ENCODE measurements at places on chromosomes 3 and 15. TPM values are rescaled to one million over a fixed set of nuclear protein-coding genes. Genes with fewer than 3 reads are reported as not detected.
A peak's percentile ranks its signal among the peaks of the same experiment; 100 is the strongest.

DNA sequence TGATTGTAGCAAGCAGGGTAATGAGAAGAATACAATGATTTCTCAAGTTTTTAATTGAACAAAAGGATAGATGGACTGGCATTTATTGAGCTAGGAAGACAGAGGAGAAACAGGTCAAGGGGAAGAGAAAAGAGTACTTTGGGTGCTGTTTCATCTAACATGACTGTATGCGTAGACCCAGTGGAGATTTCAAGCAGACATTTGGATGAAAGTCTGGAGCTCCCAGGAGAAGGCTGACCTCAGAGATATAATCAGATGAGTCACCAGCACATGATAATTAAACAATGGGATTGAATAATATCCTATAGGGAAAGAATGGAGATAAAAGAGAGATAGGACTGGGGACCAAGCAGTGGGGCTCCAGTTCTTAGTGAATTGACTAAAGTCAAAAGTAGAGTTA lies 194.9 kb downstream of the ARRDC4 start:
- no peak for DNase-seq

DNA sequence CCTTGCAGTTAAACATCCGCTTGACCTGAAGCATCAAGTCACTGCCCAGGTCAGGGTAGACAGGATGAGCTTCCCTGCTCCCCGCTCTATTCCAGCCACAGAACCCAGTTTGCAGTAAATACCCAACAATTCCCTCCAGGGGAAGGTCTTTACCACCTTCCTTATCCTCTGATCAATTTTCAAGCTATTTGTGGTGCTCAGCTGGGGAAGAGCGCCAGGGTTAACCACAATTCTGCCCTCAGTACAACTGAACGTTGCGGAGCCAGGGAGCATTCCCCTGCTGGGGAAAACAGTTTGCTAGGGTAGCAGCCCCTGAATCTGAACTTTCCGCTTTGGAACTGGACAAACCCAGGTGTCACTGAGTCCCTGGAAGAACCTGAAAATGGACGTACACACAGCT lies 28.5 kb downstream of the RBPMS2 start:
- no peak for DNase-seq

GRCh38 chr3:63167113-63167512 lies 111.0 kb upstream of the SYNPR start:
- no peak for DNase-seq

- no peak for DNase-seq
Observed at GRCh38 chr15:50996641-50997040, 88.2 kb downstream of the AP4E1 start.

GRCh38 chr15:70670680-70671079 lies 92.7 kb downstream of the UACA start:
- no peak for DNase-seq

DNA sequence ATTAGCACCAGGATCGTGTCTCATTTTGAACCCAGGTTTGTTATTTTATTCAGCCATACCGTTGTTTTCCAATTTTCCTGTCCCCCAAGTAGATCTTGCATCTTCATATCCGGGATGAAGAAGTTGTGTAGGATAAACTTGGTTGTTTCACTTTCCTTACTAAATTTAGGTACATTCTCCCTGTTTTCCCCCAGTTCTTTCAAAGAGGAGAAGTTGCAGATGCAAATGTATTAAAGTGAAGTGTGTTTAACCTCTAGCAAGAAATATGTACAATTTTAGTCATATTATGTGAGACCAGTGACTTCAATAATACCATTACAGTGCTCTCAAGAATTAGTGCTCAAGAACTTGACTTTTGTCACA lies 1.3 kb downstream of the ATXN7 start:
- no peak for DNase-seq

DNA sequence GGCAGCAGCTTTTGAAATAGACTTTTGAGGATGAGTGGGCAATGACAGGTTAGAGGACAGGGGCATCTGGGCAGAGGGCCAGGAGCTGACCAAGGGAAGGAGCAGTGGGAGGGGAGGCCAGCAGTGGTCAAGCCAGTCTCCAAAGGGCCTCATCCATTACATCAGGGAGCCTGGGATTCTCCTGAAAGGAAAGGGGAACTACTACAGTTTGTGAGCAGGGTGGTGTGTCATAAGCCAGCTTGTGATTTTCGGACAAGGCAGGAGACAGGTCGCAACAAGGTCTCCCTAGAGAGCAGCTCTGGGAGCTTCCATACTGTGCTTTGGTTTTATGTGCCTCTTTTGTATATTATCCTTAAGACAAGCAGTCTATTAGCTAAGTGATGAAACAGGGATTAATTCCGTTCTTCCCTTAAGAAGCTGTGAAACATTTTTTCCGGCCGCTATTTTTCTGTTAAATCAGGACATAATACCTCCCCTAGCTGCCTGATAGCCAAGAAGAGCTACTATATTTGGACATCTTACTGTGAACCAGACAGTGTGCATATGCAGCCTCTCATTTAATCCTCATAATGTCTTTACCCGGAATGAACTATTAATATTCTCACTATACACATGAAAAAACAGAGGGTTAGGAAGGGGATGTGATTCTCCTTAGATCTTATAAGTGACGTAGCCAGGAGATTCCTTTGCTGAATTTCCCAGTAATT lies 46.4 kb downstream of the C2CD4B start:
- DNase-seq = no peak

GRCh38 chr3:146626403-146627122 lies 21.4 kb upstream of the PLSCR5 start:
- no peak for DNase-seq

DNA sequence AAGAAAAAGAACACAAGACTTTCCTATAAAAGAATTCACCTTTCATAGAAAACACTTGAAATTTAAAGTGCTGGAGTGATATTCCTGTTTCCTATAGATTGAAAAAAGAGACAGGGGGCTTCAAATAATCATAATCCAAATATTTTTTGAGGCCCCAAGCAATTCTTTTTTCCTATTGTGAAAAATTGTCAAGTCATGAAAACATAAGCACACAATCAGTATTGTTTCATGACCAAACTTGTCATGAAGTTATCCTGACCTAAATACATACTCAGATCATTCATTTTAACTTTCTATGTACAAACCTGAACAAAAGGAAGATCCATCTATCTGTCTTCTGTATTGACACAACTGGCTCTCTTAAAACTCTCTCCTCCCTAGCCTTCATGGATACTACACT lies 57.9 kb downstream of the AGTR1 start:
- DNase-seq = no peak

DNA sequence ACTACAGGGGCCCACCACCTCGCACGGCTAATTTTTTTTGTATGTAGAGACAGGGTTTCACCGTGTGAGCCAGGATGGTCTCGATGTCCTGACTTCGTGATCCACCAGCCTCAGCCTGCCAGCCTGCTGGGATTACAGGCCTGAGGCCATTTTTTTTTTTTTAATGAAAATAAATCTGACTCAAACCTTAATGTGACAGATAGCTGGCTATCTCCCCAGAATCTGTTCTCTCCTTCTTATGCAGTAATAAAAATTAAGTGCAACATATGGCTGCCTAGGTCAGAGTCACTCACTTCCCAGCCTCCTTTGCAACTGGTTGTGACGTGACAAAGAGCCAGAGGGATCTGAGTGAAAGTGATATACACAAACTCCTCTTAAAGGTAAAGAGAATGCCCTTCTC lies 53.0 kb downstream of the ZNF148 start:
- no peak for DNase-seq

DNA sequence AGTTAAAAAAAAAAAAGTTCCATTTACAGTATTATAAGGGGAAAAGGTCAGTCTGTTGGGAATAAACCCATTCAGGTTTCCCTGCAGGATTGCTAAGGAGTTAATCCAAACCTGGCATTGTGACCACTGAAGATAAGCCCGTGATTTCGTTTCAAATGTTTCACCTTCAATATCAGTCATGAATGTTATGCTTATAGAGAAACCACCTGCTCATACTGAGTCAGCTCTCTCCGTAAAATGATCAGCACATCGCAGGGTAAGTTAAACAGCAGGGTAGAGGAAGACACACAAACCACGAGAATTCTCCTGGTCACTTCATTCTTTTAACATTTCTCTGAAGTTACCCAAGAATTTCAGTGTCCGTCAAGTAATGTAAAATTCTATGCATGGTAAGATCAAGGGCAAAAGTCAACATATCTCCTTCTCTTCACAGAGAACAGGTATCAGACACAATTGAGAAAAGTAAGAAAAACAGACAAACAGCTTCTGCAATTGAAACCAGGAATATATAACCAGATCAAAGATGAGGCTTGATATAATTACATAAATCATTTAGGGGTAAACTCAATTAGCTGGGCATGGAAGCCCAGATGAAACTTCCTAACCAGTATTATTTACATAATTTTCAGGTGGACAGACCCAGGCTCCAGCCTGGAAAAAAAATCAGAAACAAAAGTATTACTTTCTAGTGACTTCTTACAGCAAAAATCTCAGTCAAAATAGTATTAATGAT lies 67.6 kb upstream of the ARHGEF3 start:
- no peak for DNase-seq

DNA sequence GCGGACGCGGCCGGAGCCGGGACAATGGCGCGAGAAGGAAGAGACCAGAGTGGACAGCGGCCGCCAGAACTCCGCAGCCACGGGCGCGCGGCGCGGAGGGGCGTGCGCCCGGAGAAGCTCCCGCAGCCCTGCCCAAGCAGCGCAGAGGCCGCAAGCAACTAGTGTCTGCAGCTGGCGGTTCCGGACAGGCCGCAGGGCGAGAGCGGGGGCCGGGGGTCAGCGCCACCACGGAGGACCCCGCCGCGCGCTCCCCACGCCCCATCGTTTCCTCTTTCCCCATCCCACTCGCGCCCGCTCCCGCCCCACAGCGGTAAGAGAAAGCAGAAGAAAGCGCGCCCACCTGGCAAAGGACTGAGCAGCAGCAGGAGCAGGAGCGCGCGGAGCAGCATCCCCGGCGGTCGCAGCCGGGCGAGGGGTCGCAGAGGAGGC lies 440 bp downstream of the PRTG start:
- peak; percentile 50 for DNase-seq

GRCh38 chr3:141384575-141384974 lies 16.3 kb downstream of the ZBTB38 start:
- no peak for DNase-seq

GRCh38 chr3:150878996-150879575 lies 26.2 kb downstream of the MINDY4B start:
- no peak for DNase-seq

DNA sequence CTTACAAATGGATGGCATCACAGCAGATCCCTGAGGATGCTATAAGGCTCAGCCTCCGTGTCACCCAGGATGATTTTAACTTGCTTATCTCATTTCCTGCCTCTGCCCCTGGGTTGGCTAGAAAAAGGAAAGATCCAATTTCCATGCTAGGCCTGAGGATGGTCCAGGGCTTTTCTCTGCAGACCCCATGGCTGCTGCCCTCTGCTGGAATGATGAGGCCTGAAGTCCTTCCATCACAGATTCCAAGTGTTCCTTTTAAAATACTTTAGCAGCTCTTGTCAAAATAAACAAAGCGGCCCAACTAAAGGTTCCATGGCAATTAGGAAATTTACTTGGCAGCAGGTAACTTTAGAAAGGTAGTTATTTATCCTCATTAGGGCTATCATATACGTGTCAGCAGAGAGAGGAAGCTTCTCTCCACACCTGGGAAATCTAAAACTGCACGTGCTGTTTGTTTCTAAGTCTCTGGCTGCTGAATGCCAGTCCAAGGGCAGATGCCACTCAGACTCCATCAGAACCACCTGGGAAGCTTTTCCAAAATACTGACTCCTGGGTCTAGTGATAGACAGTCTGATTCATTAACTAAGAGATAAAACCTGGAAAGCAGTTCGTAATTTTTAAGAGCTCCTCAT lies 401.9 kb upstream of the IL12A start:
- no peak for DNase-seq

- DNase-seq = no peak
Observed at GRCh38 chr3:5169807-5170206, 17.7 kb upstream of the EDEM1 start.

DNA sequence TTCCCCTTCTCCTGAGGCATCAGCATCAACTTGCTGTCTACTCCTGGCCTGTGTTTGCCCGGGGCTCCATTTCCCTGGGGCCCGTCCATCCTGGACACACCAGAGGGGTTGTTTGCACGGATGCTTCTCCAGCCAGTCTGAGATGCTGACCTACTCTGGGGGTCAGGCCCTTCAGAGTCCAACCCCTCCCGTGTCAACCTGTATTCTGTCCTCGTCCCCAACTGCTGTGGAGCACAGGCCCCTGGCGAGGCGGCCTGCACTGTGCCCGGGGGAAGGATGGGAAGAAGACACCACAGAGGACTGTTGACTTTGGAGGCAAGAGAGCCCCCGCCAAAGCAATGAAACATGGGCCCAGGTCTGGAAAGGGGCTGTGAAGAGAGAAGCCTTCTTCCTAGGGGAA lies 25.8 kb downstream of the ALS2CL start:
- peak; percentile 36 for DNase-seq

DNA sequence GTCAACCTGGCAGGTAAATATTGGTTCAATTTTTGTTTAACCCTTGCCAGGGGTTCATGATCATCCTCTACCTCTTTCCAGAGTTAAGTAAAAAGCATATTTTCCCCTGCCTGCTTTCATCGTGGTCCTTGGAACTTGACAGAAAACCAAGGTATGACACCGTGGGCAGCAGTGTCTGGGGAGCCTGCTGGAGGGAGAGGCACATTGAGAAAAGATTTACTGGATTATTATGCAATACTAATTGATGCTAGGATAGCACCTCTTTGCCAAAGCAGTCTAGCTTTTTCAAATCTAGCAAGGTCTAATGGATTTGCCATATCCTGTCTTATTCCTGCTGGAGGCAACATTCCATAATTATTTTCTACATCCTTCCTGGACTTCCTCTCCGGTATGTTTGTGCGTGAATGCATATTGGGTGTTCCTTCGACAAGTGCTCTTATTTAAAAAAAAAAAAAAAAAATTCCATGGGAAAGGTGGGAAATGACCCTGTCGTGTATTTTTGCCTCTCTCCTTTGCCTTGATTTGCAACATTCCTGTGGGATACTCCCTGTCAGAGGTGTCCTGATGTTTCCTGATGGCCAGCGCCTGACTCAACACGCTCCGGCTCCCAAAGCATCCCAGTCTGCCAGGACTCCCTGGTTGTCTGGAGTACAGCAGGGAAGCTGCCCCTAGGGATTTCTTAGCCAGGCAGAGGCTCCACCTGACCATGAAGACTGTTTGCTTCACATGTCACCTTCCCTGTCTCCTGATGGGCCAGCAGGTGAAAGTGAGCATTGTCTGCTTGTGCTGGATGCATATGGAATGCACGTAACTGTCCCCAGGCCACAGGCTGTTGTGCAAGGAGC lies 6.3 kb downstream of the BHLHE40 start:
- DNase-seq = peak; percentile 48

GRCh38 chr15:75577401-75578172 lies 1.5 kb downstream of the PTPN9 start:
- DNase-seq = no peak

GABRB3 gene
- 8.3 TPM for total RNA-seq

TIMP4 gene
- total RNA-seq = 16.5 TPM

WDR73 gene
- 48.2 TPM for total RNA-seq

MYD88 gene
- total RNA-seq = 44.6 TPM

IQCF5 gene
- not detected for total RNA-seq

HHLA2 gene
- total RNA-seq = not detected

SPCS1 gene
- total RNA-seq = 125 TPM

UTS2B gene
- 0.70 TPM for total RNA-seq

AMIGO3 gene
- total RNA-seq = not detected

SOX2 gene
- 0.16 TPM for total RNA-seq

ST3GAL6 gene
- total RNA-seq = 7.8 TPM

KCNMB2 gene
- not detected for total RNA-seq

APBA2 gene
- total RNA-seq = 9.5 TPM
